Skeletal muscle cell (primary cell): ENCODE measurements at places on chromosomes 4 and X.

GRCh38 chrX:13763489-13763888 is 28.9 kb downstream of the OFD1 start:
- no peak for DNase-seq

GRCh38 chr4:139734201-139734874 is 68.7 kb downstream of the MGST2 start:
- DNase-seq = peak; percentile 38

GRCh38 chr4:85565761-85566480 is 91.0 kb downstream of the ARHGAP24 start:
- peak; percentile 26 for DNase-seq

GRCh38 chrX:148672517-148672916 is 172.1 kb downstream of the AFF2 start:
- no peak for DNase-seq

DNA sequence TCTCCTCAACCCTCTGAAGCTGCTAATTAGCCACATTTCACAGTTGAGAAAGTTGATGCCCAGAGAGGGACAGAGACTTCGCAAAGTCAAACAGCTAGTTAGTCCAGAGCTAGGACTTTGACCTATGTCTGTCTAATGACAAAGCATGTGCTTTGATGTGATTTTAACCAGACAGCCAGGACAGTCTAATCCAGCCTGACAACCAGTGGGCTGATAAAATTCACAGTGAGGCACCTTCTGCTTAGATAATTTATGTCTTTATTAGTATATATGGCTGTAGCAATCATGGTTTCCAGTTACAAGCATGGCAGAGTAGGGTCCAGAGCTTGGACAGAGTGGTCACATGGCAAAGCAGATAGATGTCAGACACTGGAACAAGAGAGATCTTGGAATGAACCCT is 133.6 kb upstream of the C1QTNF7 start:
- DNase-seq = no peak

- DNase-seq = no peak
These were observed 3.3 kb downstream of the PWWP3B start for GRCh38 chrX:106171293-106171820.

DNA sequence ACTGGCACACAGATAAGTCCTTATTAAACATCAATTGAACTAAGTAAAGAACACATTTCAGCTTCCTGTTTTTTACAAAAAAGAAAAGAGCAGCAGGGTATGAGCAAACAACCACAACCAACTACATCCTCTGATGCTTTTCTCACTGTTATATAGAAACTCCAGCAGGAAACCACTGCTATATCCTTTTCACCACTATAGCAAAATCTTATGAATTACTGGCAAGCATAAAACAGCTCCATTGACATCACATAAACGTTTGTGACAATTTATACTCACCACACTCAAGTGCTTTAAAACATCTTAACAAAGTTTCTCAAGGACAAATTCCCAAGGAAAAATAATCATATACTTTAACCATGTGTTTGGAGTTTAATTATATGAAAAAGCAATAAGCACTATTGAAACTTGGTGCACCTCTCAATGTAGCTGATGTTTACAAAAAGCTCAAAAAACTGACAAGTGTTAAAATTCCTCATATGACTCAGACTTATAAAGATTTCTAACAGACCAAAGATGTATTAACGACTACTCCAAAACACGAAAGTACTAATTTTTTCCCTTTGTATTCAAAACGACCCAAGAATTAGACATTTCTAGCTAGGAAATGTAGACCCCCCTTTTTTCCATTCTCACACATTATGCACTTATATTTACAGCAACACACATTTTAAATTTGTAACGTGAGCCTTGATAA is 12.9 kb downstream of the GPRIN3 start:
- no peak for DNase-seq

DNA sequence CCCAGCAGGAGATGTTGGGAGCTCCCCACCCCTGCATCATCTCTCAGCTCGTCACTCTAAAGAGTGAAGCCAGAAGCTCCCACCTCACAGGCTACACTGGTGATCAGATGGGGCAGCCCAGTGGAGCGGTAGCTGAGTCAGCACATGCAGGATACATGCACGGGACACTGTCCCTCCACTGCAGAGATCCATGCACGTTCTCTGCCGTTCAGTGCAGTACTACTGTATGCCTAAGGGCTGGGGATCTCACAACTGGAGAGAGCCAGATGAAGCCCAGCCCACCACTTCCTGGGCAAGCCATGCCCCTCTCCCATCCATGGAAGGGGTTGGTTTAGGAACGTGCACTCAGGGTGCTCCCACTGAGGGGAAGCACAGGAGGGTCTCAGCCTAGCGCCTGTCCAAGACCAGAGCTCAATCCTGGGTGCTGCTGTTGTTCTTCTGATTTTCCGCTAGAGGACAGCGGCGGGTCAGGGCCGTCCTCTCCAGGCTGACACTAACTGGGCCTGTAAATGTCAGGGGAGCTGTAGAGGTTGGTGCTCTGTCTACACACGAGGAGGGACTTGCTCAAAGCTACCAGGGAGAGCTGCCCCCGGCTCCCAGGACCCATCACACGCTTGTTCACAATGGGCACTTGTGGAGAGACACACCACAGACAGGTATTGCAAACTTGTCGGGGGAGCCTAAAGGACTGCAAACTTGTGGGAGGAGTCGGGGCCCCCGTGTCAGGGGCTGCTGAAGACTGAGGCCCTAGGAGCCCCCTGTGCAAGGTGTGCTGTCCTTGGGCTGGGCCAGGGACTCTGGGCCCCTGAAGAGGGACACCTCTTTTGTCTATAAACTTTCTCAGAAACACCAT is 18.2 kb upstream of the ABLIM2 start:
- DNase-seq = no peak

- DNase-seq = no peak
These were observed 1638.8 kb upstream of the PCDH7 start for GRCh38 chr4:29081234-29081955.

DNA sequence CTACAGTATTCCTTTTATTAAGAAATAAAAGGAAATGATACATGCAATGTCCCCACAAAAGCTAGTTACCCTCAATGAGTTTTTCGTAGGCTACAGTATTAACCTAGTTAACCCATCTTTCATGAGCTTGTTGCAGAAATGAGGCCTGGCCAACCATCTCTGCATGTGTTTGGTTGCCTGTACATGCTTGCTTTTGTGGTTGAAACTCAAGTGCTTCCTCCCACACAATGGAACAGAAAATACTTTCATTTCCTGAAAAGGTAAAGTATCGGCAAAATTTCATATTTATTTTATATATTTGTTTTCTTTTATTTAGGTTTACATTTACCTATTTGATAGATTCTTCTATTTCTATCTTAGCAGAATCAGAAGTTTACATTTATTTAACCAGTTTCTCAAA is 214.6 kb upstream of the FAM241A start:
- no peak for DNase-seq

GRCh38 chr4:18882468-18882867 is 860.9 kb upstream of the LCORL start:
- DNase-seq = peak; percentile 15

GRCh38 chr4:94577136-94577535 is 125.4 kb downstream of the PDLIM5 start:
- DNase-seq = no peak

GRCh38 chrX:140050906-140051305 is 85.6 kb upstream of the CXorf66 start:
- DNase-seq = no peak

DNA sequence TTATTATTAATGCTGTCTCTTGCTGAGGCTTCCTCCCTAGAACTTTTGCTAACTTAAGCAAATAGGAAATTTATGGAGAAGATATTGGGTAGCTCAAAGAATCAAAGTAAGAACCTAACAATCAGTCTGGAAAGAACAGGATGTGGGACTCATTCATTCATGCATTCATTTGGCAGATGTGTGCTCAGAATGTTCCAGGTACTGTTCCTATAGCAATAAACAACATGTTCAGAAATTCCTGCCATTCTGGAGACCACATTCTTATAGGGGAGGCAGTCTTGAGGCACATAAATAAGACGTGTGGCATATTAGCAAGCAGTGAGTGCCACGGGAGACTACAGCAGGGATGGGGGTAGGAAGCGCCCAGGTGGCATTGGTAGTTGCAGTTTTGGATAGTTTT is 5.0 kb downstream of the GRK4 start:
- no peak for DNase-seq

DNA sequence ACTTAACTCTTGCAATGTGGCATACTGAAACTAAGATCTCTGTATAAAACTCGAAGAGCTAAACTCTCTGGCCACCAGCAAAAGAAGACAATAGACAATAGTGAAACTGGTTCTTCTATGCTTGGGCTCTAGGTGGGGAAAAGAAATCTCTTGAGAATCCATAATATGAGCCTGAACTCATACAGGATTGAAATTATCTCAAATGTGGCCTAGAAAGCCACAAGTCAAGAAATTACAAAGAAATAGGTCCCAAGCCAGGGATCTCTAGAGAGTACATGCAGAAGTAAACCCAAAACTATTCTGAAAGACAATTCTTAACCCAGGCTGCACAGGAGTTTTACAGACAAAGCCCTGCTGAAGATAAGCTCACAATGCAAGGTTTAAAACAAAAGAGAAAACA is 127.4 kb downstream of the ANAPC10 start:
- DNase-seq = no peak

- no peak for DNase-seq
These were observed 8.7 kb downstream of the RPGR start for GRCh38 chrX:38318606-38319005.

DNA sequence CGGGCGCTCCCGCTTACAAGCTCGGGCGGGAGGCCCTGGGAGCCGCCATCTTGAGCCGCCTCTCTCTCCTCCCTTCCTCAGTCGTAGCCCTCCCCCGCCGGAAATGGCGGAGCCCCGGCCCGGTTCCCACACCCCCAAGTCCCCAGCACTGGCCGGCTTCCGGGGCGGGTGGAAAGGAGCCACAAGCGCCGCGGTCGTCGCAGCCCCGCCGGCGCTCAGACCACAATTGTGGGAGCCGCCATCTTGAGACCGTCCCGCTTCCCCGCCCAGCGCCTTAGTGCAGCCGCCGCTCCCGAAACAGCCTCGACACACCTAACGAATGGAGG is 531 bp downstream of the HCFC1 start:
- DNase-seq = peak; percentile 64

- no peak for DNase-seq
These were observed 85.3 kb downstream of the LNX1 start for GRCh38 chr4:53505947-53506346.

DNA sequence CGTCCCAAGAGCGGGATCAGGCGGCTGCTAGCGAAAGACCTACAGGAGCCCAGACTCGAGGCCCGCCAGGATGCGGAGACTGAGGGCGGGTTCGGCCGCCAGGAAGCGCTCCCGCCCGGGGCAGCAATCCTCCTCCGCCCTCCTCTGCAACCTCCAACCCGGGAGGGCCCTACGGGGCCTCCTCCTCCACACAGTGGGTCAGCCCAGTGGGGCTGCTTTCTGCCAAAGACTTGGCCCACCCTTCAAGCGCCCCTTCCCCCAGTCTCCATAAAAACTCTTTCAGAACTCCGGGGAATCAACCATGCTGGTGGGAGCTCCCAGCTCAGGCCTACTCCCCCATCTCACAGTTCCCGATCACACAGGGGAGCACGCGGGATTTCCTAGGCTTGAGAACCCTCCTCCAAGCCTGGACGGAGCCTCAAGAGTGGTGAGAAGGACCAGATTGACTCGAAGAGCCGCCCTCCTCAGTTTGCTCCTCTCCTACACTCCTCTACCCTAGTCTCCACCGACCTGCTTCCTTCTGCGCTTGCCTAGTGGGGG is 77.5 kb downstream of the RLIM start:
- no peak for DNase-seq

- DNase-seq = no peak
These were observed 824 bp upstream of the HMGB3 start for GRCh38 chrX:150982235-150982787.

GRCh38 chrX:134457708-134458107 is 2.3 kb upstream of the HPRT1 start:
- no peak for DNase-seq

GRCh38 chr4:15552557-15553362 is 83.1 kb downstream of the CC2D2A start:
- no peak for DNase-seq

DNA sequence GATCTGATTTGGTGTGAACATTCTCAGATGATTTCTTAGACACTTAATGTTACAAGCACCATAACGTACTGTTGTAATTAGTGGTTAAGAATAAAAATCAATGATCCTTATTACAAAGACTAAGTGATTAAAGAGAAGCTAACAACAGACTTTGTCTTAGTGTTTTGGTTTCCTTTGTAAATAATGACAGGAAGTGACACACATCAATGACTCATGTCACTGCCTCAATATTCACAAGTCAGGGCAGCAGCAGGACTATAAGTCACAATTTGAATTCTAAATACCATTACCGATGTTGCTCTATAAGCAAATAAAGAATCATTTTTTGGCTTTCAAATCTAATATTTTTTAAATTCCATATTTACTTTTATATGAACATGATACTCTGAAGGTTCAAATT is 115.8 kb upstream of the FAT4 start:
- no peak for DNase-seq

DNA sequence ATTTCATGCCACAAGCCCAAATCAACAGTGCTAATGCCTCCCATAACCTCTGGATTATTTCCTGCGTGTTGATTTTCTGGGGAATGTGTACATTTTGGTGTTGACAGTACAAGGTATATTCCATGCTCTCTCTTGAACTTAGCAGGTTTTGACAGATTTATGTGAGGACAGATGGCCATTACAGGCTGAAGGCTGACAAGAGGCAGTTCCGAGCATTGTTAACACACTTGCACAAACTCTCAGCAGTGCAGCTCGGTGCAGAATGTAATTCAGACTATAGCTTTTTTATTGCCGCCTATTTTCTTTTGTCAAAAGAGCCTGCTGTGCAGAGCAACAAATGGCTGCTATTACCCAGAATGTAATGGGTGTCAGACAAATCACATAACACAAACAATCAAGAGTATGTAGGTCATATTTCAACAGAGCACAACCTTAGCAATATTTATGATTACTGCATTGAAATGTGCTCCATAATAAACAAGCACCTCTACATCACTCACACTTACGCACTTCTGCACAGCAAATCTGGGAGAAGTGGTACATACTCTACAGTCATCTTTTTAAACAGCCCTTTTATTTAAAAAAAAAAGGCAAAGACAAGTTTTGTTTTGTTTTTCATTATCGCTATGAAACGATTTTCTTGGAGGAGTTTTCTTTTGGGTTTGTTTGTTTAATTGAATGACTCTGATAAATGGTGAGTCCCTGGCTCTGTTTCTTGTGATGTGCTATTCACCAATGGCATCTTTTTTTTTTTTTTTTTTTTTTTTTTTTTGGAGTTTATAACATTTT is 71.6 kb downstream of the PPARGC1A start:
- DNase-seq = no peak

DNA sequence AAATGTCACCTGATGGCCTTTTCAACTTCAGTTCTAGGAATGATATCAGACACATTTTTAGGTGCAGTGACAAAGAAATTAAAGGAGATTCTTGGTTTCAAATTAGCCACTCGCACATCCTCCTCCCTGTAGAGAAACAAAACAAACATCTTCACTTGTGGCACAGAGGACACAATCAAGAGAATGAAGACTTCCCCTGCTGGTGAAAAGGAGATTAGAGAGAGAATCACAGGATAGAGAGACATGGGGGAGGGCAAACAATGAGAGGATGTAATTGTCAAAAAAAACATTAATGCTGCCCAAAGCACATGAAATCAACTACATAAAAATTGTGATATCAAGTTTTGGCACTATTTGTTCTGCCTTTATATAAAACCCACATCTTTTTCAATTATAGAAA is 34.5 kb downstream of the ACE2 start:
- DNase-seq = no peak
